ENCODE measurements at places on chromosomes 7 and 10. TPM values are rescaled to one million over a fixed set of nuclear protein-coding genes. Genes with fewer than 3 reads are reported as not detected.

PTPN20 gene
- not detected for total RNA-seq

BTBD16 gene
- total RNA-seq: not detected

RHEB gene
- 238 TPM for total RNA-seq

CYP26A1 gene
- not detected for total RNA-seq

TFPI2 gene
- 18.5 TPM for total RNA-seq

- no peak for DNase-seq
Measured at GRCh38 chr10:86073199-86073977, 293.2 kb downstream of the GRID1 start.

- DNase-seq: no peak
Measured at GRCh38 chr7:23475576-23475839, 5.2 kb upstream of the IGF2BP3 start.

DNA sequence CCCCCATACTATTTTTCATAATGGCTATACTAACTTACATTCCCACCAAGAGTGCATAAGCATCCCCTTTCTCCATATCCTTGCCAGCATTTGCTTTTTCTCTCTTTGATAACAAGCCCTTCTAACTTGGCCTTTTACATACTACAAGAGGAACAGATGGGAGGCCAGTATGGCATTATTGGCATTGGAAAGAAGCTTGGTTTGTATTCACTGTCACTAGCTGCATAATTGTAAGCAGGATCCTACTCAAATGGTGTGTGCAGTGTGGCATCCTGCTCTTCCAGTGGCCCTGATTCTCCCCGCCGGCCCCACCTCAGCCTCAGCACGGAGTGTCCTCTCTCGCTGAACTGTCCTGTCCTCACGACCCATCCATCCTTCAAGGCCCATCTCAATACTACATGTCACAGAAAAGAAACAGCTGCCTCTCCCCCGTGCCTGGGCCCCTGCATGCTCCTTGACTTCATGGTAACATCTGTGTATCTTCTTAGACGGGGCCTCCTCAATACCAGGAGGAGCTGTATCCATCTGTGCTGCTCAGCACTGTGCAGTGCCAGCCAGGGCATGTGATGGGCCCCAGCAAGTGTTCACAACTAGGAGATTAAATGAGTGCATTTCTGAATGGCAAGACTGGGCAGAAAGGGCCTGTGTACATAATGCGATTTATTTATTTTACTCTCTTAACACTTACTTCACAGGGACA lies 205.2 kb downstream of the COBL start:
- DNase-seq: no peak

- DNase-seq: no peak
Measured at GRCh38 chr10:48455392-48456151, 149.1 kb downstream of the MAPK8 start.
